ENCODE measurements at places on chromosomes 2 and 18. TPM values are rescaled to one million over a fixed set of nuclear protein-coding genes. Genes with fewer than 3 reads are reported as not detected.

DNA sequence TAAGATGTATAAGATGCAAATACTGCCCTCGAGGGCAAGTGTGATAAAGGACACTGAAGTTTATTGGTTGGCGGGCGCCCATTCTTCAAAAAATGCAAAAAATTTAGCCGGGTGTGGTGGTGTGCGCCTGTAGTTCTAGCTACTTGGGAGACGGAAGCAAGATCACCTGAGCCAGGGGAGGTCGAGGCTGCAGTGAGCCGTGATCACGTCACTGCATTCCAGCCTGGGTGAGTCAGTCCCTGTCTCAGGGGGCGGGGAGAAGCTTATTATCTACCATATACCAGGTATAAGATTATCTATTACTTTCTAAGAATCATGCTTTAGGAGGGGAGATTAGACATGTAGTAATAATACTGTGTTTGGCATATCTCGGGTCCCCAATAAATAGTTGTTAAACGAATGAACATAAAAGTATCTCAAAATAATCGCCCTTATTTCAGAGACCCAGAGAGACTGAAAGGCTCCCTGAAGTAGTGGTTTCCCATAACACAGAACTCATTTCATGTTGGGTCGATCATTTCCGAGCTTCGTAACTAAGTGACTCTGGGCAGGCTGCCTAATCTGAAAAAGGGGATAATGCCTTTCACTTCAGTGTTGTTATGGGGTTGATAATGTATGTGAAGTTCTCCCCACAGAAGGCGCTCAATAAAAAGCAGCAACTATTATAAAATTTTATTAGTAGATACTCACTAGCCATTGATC, 1.2 kb upstream of the SELENOI start:
- DNase-seq: peak; percentile 73

DNA sequence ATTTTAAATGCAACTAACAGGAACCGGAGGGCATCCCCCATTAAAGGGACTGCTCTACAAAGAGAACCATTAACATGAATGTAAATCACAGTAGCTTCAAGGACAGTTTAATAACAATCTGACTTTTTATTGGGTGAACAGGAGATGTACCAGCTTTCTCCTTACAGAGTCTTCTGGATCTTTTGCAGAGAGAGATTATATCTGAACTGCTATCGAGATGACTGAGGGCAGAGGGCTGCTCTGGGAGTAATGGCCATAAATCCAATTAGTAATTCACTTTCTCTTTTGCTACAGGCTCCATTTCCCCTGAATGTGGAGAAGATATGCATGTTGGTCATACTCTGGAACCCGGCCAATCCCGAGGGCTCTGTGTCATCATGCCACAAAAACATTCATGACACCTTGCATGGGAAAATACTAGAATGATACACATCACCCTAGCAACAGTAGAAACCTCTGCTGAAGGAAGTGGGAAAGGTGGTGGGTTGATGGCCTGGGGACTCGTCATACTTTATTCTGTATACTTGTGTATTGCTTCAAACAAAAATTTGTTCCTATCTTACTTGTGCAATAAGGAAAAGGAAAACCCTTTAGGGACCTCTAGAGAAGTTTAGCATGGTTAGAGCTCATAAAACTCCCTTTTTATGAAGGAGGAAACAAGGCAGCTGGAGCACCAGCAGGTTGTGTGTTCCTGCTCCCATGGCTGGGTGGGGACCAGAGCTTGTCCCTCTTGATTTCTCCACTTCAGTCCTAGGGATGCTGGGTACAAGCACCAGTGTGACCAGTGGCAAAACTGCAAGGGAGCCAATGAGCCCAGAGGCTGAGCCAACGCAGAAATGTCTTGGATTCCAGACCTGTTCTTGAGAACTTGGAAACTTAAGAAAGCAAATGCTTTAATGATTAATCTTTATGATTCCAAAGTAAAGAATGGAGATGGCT, 26.0 kb downstream of the CTAGE1 start:
- DNase-seq: no peak

EMILIN1 gene
- 1.2 TPM for total RNA-seq

ADD2 gene
- 124 TPM for total RNA-seq

DNA sequence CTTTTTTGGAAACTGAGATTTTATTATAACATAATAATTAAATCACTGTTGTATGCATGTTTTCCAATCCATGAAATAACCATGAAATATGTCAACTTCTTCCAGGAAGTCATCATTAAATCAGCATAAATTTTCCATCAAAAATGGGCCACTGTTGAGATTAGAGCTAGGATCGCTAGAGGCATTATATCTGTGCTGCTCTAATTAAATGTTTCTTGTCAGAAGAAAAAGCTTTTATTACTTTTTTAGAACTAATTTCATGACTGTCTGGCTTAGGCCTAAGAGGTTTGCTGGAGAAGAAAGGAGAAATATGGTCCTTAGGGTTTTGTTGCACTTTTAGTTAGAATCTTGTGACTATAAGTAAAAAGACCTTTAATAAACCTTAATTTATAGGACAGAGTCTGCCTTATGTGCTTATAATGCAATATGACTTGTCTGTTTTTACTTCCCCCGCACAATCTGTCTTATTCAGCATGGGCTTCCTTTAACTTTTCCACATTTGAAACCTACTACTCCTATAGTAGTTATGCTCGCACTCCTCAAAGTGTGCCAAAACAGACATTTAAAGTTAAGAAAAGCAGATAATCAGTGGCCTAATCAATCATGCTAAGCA, 363.4 kb upstream of the GCFC2 start:
- no peak for DNase-seq

- no peak for DNase-seq
These were observed 19.1 kb upstream of the MARCHF4 start for GRCh38 chr2:216391401-216391800.

DNA sequence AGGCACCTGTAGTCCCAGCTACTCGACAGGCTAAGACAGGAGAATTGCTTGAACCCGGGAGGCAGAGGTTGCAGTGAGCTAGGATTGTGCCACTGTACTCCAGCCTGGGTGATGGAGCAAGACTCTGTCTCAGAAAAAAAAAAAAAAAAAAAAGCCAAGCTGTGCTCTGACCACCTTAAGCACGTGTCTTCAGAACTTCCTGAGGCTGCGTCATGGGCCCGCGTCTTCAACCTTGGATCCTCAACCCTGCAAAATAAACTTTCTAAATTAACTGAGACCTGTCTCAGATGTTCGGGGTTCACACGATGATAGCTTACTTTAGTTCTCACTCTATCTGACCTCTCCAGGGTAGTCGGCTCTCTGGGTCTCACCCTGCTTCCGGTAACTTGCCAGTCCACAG, 65.8 kb upstream of the CABLES1 start:
- no peak for DNase-seq

DNA sequence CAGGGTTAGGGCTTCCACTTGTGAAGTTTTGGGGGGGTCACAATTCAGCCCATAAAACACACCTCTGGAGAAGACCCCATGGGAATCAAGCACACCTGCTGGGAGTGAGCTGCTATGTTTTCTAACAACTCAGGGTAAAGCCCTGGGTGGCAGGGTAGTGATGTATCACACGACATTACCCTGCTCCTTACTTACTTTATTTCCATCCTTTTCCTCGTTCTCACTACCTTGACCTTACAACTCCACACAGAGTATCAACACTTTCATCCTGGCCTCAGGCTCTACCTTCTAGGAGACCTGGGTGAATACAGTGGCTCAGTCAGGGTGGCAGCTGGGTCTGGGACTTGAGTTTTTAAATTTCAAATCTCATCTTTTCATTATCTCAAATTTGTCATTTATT, 290.3 kb downstream of the CYRIA start:
- DNase-seq: no peak

FNDC4 gene
- 21.5 TPM for total RNA-seq

DNA sequence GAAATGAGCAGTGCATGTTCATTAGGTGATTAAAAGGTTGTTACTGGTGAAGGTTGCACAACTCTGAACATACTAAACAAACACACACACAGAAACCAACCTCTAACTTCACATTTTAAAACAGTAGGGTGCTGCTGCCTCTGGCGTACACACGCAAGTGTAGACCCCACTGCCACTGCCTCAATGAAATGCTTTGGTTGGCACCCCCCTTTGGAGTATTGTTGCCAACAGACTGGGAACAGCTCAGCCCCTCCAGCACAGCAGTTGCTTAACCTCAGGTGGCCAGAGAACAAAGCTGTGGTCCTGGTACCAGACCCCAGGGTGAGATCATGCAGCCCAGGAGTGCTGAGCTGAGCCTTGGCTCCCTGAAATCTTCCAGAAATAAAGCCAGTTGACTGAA, 138.6 kb downstream of the TMEM18 start:
- DNase-seq: no peak

PRSS56 gene
- total RNA-seq: not detected
